ENCODE measurements at places on chromosomes 5 and 9.

- DNase-seq: no peak
Observed at GRCh38 chr9:77502568-77502967, 145.6 kb downstream of the GNA14 start.

DNA sequence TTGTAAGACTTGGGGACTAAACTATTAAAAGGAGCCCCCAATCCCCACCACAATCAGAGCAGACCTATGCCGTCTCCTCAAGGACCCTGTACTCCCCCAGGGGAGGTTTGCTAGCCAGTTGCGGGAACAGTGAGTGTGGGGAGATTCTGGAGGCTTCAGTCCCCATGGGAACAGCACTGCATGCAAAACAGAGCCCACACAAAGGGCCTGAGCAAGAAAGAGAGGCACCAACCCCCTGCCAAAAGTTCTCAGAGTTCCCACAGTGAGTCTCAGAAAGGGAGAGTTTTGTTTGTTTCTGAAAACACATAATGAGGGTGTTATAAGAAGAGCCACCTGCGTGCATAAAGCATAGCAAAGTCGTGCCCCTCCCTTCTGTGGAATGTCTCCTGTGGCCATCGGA is 56.6 kb downstream of the CFAP90 start:
- DNase-seq: no peak

GRCh38 chr5:117954331-117954730 is 1034.0 kb downstream of the DTWD2 start:
- no peak for DNase-seq

DNA sequence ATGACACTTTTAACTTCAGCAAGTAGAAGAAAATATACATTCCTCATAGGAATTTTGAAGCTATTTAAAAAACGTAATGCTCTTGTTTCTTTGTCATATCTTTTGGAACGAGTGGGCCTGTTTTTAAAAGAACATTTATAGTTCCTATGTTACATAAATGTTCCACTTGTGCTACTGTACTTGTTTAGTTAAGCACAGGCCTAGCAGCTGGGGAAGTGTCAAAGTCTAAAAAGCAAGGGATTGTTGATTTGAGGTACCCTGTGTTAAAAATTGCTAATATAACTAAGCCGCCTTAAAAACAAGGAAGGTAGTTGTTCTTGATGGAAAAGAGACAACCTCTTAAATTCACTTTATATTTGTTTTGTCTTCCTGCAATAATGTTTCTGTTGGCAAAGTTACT is 27.2 kb upstream of the ELL2 start:
- DNase-seq: no peak

DNA sequence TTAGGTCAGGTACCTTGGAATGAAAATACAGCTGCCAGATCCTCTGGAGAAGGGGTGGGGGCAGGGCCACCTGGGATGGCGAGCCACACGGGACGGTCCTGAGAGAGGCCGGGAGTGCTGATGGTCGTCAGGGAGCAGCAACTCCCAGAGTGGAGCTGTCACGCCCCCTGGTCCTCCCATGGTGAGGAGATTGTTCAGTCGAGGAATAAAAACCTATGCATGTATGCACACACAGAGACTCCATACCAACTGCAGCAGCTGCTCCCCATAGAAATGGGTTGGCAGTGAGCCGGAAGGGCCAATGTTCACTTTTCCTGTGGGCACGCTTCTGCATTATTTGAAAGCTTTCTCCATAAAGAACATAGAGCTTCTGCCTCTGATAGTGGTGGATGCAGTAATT is 45.2 kb upstream of the SEMA4D start:
- DNase-seq: no peak

DNA sequence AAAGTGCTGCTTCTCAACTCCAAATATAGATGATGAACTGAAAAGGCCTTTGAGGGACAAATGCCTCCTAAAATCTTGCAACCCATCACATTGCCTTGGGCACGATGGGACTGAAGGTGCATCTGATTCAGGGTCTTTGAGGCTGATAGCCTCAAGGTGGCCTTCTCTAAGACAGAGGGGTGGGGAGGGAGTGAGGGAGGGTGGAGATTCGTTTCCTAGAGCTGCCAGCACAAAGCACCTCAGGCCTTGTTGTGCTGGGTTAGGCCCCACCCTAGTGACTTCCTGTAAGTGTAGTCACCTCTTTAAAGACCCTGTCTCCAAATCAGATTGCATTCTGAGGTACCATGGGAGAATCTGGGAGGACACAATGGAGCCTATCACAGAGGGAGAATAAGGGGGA is 57.1 kb downstream of the BARX1 start:
- no peak for DNase-seq

GRCh38 chr5:19488786-19489185 is 499.2 kb downstream of the CDH18 start:
- no peak for DNase-seq

Measured in activated T-cell treated with anti-CD3 and anti-CD28 coated beads for 24 hours (primary cell).